ENCODE measurements at places on chromosomes 2 and 18.

DNA sequence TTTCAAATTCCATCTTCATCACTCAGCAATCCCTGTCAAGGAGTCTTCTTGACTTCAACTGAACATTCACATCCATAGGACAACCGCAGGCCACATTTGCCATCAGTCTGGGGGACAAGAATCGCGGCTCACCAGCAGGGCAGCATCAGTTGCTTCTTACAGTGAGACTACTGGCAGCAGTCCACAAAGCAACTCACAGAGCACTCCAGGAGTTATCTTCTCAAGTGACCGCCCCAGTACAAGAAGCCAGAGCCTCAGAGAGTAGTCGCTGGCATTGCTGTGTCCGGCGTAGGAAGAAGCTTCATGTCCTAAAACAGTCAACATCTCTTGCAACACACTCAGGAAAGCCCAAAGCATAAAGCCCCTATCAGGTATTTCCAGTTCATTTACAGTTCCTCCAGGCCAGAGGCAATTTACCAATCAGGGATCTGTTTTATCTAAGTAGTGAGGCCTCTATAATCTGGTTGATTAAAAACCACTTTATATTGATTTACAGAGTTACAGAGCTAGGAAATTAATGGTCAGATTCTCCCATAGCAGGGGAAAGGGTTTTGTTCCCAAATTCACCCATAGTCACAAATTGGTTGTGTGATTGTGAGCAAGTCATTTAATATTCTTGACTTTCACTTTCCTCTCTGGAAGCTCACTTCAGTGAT is 177.3 kb downstream of the NBAS start:
- DNase-seq = no peak

- no peak for DNase-seq
Measured at GRCh38 chr18:62384610-62385097, 59.5 kb downstream of the TNFRSF11A start.

GRCh38 chr2:7592618-7593140 is 675.5 kb downstream of the RNF144A start:
- DNase-seq = no peak

DNA sequence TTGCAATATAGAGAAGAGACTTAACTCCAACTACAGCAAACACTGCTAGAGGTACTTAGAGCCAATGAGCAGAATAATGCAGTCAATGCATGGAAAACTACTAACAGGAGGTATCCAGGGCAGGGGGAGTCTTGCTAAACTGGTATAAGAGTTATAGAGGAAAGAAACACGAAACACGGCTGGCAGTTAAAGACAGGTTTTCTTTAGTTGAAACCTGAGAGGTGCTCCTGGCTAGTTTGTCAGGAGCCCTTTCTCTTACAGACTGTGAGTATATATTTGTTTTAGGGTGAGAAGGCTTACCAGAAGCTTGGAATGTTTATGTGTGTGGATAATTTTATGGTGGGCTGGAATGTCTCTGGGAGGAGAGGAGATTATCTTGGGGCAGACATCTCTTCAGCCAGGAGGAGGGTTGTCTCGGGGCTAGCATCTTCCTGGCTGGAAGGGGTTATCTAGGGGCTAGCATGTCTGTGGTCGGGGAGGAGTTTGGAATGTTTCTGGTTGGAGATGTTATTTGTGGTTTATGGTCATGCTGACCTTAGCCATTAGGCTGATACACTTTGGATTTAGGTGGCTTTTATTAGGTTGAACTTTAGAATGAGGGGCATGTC is 1048.8 kb downstream of the DPP10 start:
- no peak for DNase-seq

DNA sequence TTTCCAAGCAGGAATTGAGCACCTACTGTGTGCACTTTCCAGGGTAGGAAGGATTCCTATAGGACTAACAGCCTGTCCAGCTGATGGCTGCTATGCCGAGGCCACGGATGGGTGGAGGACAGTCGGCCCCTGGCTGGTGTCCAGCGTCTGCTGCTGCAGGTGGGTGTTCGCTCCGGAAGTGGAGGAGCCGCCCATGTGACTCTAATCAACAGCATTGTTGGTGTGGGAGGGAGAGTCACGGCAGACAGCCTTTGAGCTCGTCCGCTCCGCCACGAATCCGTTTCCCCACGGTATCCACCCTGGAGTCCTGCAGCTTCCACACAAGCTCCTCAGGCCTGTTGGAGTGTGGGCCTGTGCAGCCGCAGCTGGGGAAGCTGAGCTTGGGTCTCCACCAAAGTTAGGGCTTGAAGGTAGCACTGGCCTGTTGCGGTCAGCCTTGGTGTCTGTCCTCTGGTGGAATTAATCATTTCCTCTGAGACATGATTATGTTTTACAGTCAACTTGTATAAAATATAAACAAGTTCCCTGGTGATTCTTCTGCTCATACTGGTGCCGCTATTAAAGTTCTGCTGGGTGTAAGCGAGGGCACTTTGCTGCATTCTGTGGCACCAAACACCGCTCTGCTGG is 185.9 kb upstream of the TPO start:
- DNase-seq = no peak

- no peak for DNase-seq
Measured at GRCh38 chr2:209511637-209512036, 87.8 kb downstream of the MAP2 start.

DNA sequence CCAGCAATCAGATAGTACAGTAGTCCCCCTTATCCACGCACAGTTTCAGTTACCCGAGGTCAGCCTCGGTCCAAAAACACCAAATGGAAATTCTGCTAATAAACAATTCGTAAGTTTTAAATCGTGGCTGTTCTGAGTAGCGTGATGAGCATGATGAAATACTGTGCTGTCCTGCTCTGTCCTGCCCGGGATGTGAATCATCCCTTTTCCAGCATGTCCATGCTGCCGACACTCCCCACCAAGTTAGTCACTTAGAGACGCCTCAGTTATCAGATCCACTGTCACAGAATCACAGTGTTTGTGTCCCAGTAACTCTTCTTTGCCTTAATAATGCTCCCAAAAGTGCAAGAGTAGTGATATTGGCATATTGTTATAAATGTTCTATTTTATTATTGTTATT is 62.1 kb downstream of the MEX3C start:
- DNase-seq = no peak

DNA sequence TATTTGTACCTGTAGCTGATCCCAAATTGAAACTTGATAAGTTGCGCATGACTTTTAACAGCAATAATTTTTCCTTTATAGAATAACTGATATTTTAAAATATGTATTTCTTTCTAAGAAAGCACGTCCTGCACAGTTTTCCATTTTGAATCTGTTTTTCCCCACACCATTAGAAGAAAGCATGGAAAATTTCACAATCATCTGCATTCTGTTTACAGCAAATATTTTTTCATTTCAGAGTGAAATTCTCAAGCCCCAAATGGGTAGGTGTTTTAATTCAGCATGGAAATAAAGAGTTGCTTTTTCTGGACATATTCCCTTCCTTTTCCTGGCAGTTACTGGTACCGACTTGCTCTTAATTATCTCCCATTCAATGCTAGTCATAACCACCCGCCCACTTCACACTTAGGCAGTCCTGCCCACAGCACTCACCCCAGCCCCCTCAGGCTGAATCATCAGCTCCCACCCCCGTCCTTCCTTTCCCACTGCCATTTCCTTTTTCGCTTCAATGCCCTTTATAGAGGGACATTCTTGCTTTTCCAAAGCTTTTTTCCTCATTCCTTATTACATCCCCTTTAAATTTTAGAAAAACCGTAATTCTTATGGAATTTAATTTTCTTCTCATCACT is 89.2 kb upstream of the GLS start:
- DNase-seq = no peak

DNA sequence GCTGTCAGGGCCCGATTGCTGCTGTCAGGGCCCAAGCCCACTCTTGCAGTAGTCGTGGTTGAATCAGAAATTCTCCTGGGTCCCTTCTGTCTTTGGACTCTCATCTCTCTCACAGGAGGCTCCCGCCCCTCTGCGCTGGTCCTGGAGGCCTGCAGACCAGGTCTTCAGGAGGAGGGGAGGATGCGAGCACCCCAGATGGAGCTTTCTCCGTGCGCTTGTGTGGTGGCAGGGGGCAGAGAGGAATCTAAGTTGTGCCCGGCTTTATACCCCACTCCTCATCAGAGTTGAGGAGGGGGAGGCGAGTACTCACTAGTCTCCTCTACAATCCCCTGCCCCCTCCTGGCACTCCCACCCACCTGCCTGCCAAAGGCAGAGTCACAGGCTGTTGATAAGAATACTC is 10.4 kb downstream of the EN1 start:
- DNase-seq = no peak

- no peak for DNase-seq
Measured at GRCh38 chr18:78085241-78086185, 835.9 kb downstream of the GALR1 start.

DNA sequence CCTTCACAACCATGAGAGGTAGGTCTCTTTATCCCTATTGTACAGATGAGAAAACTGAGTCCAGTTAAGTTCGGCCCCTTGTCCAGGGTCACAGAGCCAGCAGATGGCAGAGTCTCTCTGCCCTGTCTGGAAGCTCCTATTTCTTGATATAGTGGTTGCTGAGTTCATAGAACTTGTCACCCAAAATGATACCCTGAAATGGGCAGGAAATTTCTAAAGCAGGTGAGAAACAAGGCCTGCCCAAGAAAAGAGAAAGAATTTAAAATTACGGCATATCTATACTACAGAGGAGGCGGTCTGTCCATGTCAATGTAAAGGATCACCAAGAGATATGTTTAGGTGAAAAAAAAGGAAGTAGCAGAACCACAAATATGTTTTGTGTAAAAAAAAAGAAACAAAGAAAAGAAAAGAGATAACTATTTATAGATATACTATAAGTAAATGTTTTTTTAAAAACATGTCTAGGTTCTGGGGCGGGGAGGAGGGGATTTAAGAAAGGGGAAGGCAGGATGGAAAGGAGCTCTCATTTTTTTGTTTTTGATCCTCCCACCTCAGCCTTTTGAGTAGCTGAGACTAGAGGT is 39.8 kb downstream of the MYO7B start:
- no peak for DNase-seq

- no peak for DNase-seq
Measured at GRCh38 chr2:133312038-133312729, 256.1 kb downstream of the NCKAP5 start.

DNA sequence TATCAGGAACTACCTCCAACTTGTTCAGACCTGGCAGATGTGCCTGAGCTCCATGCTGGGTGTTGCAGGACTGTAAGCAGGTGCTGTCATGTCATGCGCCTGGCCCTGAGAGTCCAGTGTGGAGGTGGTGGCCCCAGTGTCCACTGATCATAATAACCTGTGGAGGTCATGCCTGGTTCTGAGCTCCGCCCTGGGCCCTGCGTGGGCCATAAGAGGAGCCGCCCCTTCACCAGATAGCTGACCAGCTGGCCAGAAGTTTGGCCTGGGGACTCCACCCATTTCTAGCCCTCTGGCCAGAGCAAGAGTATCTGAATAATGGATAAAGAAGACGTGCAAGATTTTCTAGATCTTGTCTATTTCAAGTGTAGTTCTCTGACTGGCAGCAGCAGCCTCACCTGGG is 72.4 kb downstream of the CTIF start:
- DNase-seq = no peak

DNA sequence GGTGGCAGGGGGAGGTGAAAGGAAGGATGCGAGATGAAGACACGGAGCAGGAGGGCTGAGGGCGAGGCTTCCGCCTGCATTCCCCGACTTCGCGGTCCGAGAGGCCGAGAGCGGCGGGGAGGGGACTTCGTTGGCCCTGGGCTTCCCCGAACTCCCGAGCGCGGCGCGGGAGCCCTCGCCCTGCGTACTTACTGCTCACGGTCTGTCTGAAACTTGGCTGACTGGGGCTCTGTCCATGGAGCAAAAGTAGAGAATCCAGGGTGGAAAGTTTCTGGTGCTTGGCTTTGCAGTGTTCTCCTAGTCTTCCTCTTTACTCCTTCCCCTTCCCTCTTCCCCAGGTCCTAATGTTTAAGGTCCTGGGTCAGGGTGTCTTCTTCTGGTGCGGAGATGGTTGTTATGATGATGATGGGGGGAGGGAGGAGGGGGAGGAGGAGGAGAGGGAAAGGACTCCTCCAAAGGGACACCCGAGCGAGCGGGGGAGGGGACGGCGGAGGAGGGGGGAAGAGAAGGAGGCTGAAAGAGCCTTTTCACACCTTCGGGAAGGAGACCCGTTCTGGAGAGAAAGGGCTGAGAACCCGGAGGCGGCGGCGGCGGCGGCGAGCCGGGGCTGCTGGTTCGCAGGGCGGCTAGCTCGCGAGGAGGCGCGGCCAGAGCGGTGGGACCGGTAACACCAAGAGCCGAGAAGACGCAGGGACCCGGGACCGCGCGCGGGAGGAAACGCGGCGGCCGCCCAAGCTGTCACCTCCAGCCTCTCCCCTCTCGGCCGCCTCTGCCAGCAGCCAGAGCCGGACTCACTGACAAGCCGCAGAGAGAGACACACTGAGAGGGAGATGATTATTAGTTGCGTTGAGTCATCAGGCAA is at the start of gene SATB2:
TSS of gene SATB2 (minus strand) at position 793 of the 862 bp plus-strand sequence. CDS start 1,902 bp downstream, outside the sequence.
- DNase-seq = no peak

GRCh38 chr2:234363011-234363487 is 133.8 kb downstream of the ARL4C start:
- no peak for DNase-seq

- peak; percentile 48 for DNase-seq
Measured at GRCh38 chr2:240060977-240061591, 7.8 kb upstream of the OR6B3 start.

GRCh38 chr18:34837769-34838272 is 127.7 kb downstream of the DTNA start:
- DNase-seq = no peak

GRCh38 chr2:150417278-150417677 is 70.2 kb downstream of the RND3 start:
- no peak for DNase-seq

- no peak for DNase-seq
Measured at GRCh38 chr18:6652098-6652497, 77.4 kb upstream of the ARHGAP28 start.

DNA sequence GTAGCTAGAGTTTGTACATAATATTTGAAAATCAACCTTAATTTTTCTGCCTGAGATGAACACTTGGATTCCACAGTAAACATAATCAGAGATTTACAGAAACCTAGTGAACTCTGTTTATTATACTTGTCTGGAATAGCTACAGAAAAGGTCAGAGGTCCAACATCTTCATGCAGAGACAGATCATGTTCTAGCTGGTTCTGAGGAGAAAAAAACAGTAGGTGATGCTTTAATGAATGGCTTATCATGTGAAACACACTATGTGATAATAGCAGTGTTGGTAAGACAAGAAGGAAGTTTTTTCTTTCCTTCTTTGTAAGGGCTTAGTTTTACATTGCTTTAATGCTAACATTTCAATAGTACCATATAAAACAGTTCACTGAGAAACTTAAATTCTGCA is 846.4 kb upstream of the ZEB2 start:
- DNase-seq = no peak

DNA sequence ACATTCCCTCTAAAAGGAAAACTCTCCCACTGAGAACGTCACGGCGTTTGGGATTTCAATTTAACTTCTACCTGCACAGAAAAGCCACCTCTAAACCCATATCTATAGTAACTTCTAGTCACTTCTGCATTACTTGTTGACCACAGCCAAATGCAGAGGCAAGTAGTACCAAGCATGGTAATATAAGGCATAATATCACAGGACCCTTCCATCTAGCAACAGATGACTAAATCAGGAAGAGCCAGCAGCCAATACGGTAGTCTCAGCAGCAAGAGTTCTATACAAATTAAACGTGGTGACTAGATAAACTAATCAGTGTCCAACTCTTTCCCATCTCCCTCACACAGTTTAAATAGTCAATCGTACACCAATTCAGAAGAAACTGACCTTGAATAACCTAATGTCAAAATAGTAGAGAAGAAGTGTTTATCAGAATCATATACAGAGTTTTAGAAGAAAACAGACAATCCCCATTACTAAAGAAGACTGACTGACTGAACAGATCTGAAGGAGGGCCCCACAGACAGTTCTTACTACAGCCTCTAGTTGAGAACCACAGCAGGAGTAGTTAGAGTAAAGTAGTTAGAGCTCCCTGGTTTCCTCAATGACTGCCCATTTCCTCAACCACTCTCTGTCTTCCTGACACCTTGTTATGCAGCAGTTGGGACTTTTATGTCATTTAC is 30.0 kb downstream of the MEMO1 start:
- DNase-seq = no peak

Data from T-cell (primary cell).